ENCODE measurements at places on chromosomes 7 and 10.

DNA sequence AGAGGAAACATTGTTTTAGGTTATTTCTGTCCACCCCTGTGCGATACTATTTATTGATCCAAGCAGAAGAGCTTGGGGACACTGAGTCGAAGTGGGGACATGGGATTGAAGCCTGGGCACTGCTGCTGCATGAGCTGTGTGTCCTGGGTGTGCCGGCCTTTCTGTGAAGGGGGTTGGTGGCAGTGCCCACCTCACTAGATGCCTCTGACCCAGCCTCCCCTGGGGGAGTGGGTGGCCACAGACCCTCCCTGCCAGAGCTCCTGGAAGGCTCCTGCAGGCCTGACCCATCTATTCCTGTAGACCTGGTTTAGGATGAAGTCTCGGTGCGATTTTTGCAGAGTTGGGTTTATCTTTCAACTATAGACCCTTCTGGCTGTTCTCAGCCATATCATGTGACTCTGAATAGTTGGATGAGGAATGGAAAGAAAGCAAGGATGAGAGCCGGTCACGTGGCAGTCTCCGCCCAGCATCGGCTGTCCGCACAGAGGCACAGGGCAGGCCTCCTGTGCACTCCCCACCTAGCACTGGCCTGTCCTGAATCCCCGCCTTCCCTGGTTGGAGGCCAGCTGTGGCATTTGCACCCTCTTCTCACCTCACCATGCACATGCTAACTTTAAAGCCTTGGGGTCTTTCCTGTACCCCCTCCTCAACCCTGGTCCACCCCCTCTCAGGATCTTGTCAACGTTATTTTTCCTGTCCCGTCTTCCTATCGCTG, 17.6 kb upstream of the SH2D4B start:
- DNase-seq: no peak

DNA sequence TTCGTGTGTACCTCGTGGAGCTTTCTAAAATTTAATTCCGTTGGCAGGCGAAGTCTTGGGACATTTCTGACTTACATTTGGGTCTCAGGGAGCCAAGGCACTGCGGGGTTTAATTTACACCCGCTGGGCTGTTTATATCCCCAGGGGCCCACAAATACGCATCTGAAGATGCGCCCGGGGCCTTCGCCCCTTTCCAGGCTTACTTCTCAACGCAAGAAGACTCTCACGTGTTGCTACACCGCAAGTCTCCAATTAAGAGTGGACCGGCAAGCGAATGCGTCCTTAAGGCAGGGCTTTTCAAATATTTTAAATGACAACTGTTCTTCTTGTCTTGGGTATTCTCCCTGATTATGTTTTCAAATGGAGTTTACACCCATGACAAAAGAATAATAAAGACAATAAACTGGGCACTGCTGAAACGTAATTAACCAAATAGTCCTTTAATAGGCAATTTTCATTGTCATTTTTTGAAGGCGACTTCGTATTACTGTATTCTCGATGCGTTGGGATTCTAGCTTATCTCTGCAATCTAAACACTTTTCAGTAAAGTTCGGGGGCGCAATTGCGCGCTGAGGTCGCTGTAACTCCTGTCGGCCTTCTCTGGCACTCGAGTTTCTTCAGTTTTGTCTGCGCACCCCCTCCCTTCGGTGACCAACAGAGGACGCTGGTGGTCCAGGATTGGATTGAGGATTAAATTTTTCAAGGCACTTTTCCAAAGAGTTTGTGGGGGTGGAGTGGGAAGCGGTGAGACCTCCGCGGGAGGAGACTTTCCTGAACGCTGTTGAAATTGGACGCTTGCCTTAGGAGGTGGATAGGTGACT, 837 bp upstream of the IGFBP3 start:
- no peak for DNase-seq

GRCh38 chr7:101168412-101169049, 3.2 kb upstream of the VGF start:
- DNase-seq: no peak

DNA sequence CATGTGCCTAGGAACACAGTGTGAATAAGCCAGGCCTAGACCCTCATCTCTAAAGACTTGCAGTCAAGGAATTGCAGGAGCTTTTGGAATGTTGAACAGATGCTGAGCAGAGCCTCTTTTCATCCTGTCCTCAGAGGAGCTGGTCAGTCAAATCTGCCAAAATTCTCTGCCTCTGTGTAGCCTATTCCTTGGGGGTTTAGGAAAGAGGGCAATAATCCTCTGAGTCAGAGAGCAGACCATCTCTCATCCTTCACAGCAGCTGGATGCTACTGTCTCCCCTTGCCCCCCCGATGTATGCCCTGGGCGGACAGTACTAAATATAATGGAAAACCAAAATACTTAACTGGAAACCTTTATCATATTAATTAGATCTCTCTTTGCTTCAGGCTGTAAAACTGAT, 52.6 kb downstream of the BICC1 start:
- no peak for DNase-seq

DNA sequence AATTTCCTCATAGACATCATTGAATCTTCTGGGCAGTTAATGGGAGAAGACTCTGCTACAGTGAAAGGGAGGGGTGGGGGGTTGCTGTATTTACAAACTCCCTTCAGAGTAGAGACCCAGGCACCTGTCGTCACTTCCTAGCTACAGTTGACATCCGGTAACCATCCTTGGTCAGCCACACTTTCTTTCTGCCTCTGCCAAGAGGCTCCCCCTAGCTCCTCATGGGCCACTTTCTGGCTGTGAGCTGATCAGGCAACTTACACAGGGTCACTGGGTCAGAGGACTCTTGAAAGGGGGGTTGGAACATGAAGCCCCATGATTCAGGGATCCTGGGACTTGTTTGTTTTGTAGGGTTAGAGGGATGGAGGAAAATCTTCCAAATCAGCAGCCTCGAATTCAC, 1.2 kb downstream of the TECPR1 start:
- no peak for DNase-seq

Data from esophagus squamous epithelium (tissue), 5 donors.